ENCODE measurements at places on chromosomes 1 and 21.

GRCh38 chr1:86502721-86503405, 34.1 kb downstream of the CLCA1 start:
- DNase-seq = no peak

DNA sequence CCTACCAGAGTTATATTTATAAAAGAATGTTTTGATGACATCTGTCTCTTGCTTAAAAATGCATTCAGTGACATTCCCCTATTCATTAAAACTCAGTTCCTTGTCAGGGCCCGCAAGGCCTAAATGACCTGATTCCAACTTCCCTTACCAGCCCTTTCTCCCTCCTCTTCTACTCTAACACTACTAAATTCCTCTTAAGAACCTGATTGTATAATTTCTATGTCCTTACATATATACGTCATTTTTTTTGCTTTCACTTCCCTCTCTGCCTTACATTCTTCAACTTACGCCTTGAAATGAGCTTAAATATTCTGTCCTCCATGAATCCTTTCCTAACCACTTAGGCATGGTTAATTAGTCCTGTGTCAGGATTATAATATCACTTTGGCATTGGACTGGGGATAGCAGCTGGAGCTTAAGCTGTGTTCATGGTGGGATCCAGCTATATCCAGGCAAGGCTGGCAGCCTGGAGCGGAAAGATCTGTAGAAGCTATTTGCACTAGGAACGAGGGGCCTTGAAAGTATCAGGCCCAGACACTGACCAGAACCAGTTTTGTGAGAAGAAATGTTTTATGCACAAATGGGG, 360.2 kb upstream of the PTBP2 start:
- no peak for DNase-seq

- DNase-seq = no peak
These were observed 42.2 kb downstream of the KCNK1 start for GRCh38 chr1:233656032-233656635.

DNA sequence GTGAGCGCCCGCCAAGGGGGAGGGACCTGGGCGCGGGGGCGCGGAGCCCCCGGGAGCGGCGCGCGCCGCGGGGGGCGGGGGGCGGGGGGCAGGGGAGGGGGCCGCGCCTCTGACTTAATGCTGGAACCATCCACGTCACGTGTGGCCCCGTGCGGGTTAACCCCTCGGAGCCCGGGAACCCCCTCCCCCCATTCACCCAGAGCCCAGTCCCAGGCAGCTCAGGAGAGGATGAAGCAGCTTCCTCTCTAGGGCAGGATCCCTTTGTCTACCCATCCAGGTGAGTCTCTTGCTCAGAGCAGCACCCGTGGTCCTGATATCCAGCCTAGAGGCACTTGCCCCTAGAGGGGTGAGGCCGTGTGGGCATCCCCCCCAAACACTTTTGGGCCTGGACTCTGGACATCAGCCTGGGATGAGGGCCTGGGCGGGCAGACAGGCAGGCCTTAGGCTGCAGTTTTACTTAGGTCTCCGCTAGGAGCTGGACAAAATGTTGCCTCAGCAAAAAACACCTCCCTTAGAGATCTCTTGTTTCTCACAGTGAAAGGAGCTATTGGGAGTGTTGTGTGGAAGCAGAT, at the start of gene ALX3:
ALX3 (minus strand) TSS at position 2 of the 572 bp plus-strand sequence. CDS start 60 bp downstream, outside the sequence.
- DNase-seq = no peak

GRCh38 chr1:29519788-29520110, 283.4 kb downstream of the PTPRU start:
- DNase-seq = no peak

DNA sequence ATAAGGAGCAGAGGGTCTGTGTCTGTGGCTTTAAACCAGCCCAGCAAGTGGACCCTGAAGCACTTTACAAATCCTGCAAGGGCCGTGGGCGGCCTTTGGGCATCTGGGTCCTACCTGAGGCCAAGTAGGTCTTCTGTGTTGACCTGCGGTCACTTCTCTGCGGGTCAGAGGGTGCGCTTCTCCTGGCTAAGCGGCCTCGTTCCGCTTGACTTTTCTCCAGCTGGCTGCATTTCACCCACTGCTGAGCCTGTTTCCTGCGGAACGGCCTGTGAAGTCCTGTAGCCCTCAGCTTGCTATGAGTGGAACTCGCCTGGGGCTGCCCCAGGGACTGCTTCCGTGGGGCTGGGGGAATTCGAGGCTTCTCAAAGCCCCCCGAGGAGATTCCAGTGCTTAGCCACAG, 43.3 kb downstream of the SLC37A1 start:
- no peak for DNase-seq

- DNase-seq = no peak
These were observed 52.2 kb downstream of the SSBP3 start for GRCh38 chr1:54353959-54354358.

GRCh38 chr1:57406428-57406970, 17.4 kb downstream of the DAB1 start:
- no peak for DNase-seq

Measured in caudate nucleus (tissue), 63 donors.